Activated T-cell treated with anti-CD3 and anti-CD28 coated beads, Interleukin-2, amount 50 U/mL, for 1 hour (primary cell): ENCODE measurements at places on chromosomes 12 and 14.
A peak's percentile ranks its signal among the peaks of the same experiment; 100 is the strongest.

- no peak for DNase-seq
Measured at GRCh38 chr12:50626026-50626425, 121.2 kb downstream of the DIP2B start.

DNA sequence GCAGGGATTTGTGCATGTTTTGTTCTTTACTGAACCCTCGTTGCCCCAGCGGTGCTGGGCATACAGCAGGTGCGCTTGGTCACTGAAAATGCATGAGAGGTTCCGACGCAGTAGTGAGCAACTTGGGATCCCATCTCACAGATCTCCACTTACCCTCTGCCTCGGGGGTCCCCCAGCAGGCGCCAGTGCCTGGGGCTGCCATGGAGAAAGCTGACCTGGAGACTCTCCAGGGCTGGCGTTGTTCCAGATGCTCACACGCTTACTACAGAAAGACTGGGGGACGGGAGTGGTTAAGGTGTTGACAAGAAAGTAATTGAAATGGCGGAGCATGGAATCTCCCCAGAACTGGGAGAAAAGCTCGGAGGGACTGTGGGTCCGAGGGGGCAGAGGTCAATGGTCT is 14.2 kb downstream of the GLT1D1 start:
- no peak for DNase-seq

- DNase-seq: no peak
Measured at GRCh38 chr14:67108230-67108629, 81.0 kb upstream of the GARIN2 start.

DNA sequence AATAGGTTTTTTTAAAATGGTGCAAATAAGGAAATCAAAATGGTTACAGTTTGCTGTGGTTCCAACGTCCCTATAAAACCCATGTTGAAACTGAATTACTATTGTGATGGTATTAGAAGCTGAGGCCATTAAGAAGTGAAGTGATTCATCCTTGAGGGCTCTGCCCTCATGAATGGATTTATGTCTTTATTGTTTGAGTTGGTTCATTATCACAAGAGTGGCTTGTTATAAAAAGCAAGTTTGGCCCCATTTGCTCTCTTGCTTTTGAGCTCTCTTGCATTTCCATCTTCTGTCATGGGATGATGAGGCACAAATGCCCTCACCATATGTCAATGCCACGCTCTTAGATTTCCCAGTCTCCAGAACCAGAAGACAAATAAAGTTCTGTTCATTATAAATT is 62.3 kb downstream of the PRKD1 start:
- no peak for DNase-seq

DNA sequence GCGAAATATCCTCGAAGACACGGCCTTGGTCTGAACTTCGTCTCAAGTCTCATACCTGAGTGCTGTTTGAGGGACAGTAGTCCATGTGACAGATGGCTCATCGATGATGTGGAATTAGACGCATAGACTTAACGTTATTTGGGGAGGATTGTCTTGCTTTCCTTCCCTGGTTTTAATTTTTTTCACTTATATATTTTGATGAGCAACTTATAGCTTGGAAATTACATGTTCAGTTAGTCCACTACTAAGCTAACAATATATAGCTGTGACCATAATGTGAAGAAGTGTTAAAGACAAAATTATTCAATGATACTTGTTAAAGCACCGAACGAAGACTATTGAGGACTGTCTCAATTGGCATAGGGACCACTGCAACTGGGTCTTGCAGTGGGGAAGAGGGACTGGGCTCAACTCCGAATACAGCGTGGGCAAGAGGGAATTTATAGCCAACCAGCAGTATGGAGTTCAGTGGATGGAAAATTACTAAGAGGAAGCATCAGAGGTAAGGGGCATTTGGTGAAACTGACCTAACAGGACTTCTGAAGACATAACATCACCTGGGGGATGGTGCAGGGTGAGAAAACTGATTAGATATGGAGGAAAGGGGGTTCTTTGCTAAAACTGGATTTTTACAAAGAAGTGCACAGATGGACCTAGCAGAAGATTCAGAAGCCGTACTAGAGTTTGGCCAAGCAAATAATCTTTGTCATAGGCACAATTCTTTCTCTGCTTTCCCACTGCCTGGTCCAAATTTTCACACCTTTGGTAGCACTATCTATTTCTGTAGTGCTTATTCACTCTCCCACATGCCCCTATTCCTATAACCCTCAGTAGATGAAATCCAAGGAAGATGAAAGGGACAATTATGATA is 910 bp upstream of the TM7SF3 start:
- no peak for DNase-seq

DNA sequence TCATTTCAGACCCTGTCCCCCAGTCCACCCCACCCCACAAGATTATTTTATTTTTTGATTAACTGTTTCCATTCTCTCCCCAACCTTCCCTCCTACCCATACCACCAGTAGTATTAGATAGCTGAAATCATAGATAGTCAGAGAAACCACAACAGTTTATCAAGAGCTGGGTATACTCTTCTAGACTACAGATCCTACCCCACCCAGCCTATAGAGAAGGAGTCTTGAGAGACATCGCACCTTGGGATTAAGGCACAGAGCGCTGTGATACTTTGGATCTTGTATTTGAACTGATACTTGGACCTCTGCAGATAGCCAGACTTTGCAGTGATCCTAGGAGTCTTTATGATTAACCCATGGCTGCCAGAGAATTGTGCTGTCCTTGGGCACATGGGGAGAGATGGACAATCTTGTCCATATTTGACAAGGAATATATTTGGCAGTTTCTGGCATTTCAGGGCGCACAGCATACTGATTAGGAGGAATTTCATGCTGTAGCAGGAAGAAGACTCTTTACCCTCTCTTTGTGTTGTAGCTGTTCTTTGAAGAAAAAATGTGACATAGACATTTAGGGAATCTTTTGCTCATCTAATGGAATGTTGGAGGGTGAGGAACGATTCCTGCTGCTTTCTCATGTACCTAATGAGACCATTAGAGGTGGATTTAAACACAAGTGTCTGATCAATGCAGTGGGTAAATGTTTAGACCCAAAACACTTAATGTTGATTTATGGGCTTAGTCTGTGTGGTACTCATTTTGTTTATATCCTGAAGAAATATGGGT is 982 bp downstream of the RBMS2 start:
- DNase-seq: no peak

GRCh38 chr14:104135121-104135903 is 3.1 kb upstream of the KIF26A start:
- DNase-seq: no peak

DNA sequence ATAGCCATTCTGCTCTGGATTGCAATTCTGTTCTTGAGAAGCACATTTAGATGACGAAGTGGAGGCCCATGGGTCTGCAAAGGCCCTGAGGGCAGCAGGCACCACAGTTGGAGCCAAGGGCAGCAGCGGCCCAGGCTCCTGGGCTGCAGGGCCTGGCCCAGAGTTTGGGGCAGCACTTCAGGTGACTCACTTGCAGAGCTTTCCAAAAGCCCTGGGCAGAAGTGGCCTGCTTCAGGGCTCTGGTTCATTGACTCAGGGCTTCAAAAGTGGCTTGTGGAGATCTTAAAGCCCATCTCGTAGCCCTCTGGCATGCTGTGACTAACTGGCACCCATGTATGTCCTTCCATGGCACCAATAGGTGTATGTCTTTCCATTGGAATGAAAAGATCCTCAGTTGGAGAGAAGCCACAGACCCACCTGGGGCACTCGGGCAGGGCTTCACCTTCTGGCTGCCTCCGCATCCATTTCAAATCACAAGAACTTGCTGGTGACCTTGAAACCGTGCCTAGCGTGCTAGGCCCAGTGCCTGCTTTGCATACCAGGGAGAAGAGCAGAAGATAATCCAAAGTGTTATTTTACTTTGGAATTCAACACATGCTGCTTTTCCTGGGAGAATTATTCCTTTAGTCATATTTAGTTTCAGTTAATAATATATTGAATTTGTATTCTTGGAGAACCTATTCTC is 106.7 kb downstream of the PRMT8 start:
- no peak for DNase-seq

- DNase-seq: peak; percentile 81
Measured at GRCh38 chr14:99230208-99231151, 41.5 kb downstream of the BCL11B start.

DNA sequence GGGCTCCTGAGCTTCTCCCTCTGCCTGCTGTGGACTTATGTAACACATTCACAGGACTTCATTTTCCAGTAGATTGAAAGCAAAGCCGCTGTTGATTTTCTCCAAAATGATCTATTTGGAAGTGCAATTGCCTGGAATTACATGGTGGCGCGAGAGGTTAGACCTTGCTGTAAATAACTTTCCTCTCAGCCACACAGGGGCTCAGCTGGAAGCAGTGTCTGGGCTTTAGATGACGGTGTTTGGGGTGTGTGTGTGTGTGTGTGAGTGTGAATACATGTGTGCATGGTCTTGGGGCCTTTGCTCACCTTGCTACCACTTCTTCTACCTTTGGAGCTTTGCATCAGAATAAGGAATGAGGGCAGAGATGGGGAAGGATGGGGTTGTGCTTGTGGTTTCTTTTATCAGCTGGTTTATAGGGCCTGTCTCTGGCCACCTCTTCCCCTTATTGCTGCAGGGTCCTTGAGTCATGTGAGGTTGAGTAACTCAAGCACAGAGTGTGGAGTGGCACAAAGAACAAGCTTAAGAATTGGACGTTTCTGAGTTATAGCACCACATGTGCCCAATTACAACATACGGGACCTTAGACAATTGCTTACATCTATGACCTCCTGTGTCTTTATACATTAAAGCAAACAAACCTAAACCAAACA is 280.6 kb downstream of the NRXN3 start:
- no peak for DNase-seq

DNA sequence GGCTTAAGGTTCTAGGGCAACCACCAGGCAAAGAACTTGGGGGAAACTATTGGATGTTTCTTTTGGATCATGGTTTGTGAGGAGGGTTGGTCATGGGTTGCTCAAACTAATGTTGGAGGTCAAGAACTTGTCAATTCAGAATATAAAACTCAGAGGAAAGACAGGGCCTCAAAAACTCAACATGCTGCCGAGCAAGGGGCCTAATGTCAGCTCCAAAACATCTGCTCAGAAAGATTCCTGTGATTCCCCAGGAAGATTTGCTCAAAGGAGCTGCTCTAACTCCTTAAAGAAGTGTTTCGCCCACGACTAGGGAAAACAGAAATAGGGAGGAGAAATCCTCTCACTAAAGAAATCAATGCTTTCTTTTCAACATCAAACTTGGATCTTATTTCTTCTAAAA is 3.7 kb upstream of the IGF1 start:
- DNase-seq: no peak

DNA sequence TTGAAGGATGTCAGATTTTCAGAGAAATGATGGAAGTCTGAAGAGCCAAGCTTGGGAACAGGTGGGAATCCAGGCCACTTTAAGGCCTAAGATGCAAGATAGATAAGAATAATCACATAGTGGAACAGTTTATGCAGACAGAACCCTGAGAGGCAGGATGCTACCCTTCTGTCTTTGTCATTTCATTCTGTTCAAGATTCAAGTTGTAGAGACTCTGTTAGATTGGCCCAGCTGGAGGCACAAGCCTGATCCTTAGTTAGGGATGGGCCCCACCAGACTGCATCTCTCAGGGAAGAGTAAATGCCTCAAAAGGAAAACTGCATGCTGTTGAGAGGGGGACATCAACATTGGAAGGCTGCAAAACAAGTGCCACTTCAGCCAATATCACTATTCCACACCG is 287.0 kb downstream of the PCNX1 start:
- no peak for DNase-seq

DNA sequence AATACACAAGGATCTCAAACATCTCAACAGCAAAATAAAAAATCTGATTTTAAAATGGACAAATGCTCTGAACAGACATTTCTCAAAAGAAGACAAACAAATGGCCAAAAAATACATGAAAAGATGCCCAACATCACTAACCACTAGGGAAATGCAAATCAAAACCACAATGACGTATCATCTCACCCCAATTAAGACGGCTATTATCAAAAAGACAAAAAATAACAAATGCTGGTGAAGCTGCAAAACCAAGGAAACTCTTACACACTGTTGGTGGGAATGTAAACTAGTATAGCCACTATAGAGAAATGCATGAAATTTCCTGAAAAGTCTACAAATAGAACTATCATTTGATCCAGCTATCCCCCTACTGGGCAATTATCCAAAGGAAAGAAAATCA is 145.0 kb downstream of the BTG1 start:
- no peak for DNase-seq

DNA sequence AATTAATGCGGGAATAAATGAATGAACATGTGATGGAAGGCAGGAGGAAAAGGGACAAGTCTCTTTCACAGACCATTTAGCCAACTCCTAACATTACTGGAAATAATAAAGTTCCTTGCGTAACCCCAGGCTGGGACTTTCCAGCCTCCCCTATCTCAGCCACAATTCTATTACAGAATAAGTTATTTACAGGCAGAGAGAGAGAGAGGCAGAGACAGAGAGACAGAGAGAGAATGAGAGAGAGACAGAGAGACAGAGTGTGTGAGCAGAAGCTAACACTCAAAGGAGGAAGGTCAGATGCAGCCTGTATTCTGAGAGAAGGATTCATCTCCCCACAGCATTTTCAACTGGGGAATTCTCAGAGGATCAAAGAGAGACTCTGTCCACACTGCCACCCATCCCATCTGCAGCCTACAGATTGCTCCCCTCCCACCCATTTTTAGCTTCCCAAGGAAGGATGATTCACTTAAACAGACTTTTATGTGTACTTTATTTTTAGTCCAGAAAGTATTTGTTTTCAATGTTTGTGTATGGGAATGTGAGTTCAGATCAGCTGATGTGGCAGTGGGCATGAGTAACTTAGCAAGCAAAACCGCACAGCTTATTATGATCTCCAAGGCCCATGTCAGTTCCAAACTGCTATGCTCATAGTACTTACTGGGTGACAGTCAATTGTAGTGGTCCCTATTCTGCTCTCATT is 165.7 kb downstream of the CAND1 start:
- no peak for DNase-seq

DNA sequence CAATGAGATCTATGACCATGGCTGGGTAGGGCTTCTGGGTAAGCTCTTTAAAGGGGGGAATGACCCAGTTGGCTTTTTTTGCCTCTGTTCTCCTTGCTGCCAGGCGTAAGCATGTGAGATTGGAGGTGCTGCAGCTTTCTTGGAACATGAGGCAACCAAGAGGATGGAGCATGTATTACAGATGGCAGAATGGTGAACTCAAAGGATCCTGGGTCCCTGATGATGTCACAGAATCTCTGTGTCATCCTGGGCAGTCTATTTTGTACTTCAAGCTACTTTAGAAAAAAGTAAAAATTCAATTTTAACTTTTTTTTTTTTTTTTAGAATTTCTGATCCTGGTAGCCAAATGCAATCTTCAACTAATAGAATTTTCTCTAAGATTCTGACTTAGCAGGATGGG is 8.0 kb downstream of the KRT82 start:
- DNase-seq: no peak

DNA sequence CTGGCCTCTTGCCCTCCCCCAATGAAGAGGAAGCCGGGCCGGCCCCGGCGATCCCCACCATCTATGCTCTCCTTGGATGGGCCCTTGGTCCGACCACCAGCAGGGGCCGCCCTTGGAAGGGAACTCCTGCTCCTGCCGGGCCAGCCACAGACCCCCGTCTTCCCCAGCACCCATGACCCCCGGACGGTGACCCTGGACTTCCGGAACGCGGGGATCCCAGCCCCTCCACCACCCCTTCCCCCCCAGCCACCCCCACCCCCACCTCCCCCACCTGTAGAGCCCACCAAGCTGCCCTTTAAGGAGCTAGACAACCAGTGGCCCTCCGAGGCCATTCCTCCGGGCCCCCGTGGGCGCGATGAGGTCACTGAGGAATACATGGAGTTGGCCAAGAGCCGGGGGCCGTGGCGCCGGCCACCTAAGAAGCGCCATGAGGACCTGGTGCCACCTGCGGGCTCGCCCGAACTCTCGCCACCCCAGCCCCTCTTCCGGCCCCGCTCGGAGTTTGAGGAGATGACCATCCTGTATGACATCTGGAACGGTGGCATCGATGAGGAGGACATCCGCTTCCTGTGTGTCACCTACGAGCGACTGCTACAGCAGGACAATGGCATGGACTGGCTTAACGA is 19.4 kb downstream of the SETD1B start:
- DNase-seq: no peak
